ENCODE measurements at places on chromosomes 6 and 20. TPM values are rescaled to one million over a fixed set of nuclear protein-coding genes. Genes with fewer than 3 reads are reported as not detected.
A peak's percentile ranks its signal among the peaks of the same experiment; 100 is the strongest.

DNA sequence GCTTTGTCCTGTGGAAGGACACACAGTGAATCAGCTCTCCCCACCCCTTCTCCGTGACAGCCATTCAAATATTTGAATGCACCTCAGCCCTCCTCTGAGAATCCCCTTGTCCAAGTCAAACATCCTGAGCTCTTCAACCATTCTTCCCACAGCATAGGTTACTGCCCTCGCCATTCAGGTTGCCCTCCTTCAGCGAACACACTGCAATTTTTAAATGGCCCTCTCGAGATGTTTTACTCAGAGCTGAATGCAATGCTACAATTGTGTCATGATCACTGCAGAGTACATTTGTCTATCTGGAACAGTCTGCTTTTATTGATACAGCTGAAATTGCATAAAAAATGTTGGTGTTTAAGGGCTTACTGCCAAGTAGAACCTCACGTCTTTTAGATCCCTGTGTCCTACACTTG is 48.9 kb downstream of the SLC2A12 start:
- H3K4me1 ChIP-seq, result peaks cover 5% of the 10 kb centered on the region
- H3K4me3 ChIP-seq, result no peak overlapping the region
- H3K27ac ChIP-seq, result peak overlapping the region; percentile 17
- H3K36me3 ChIP-seq, result no peaks in the 10 kb centered on the region

GRCh38 chr6:132400555-132400882 is 756 bp downstream of the MOXD1 start:
- peaks cover 22% of the 10 kb centered on the region for H3K27me3 ChIP-seq
- no peak for DNase-seq
- peak overlapping the region; percentile 90 for H3K4me3 ChIP-seq
- H3K27ac ChIP-seq, result peak overlapping the region; percentile 38
- H3K4me1 ChIP-seq, result peaks cover 17% of the 10 kb centered on the region
- H3K36me3 ChIP-seq, result no peaks in the 10 kb centered on the region

- H3K27me3 ChIP-seq, result no peaks in the 10 kb centered on the region
- no peak overlapping the region for H3K27ac ChIP-seq
- no peak overlapping the region for H3K4me3 ChIP-seq
- no peaks in the 10 kb centered on the region for H3K36me3 ChIP-seq
These were observed 264.4 kb downstream of the HACE1 start for GRCh38 chr6:104595311-104595820.

DNA sequence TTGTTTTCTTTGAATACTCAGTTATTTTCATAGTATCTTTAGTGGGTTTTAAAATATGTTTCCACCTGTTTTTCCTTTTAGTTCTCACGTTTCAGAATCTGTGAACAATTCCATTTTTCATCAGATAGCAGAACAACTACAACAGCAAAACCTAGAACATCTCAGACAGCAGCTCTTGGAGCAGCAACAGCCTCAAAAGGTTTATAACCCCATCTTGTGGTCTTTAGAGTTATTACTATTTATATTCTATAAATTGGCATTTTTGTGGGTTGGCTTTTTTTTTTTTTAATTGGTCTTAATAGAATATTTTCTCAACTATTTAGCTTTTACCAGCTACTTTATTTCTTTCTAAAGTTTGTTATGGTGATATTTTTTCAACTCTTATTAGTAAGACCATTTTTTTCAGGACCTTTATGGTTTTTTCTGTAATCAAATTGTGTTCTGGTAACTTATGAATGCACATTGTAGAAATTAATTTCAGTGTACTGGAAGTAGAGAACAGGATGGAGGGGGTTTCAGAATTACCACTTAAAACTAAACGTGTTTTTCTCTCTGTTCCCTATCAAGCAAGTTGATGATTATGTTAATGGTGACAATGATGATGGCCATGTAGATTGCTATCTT is 72.2 kb downstream of the SCAF8 start:
- H3K27me3 ChIP-seq, result no peaks in the 10 kb centered on the region
- H3K36me3 ChIP-seq, result peaks cover 54% of the 10 kb centered on the region
- no peak overlapping the region for H3K27ac ChIP-seq
- H3K4me3 ChIP-seq, result no peak overlapping the region

- no peak for DNase-seq
- peaks cover 10% of the 10 kb centered on the region for H3K36me3 ChIP-seq
- no peak overlapping the region for H3K4me3 ChIP-seq
- H3K27ac ChIP-seq, result no peak overlapping the region
- no peaks in the 10 kb centered on the region for H3K4me1 ChIP-seq
- H3K27me3 ChIP-seq, result no peaks in the 10 kb centered on the region
These were observed 101.1 kb downstream of the HIVEP1 start for GRCh38 chr6:12113190-12113577.

- H3K36me3 ChIP-seq, result no peaks in the 10 kb centered on the region
- peaks cover 3% of the 10 kb centered on the region for H3K27me3 ChIP-seq
- H3K4me1 ChIP-seq, result peaks cover 23% of the 10 kb centered on the region
- no peak overlapping the region for H3K4me3 ChIP-seq
- H3K27ac ChIP-seq, result no peak overlapping the region
These were observed 3.4 kb upstream of the HELZ2 start for GRCh38 chr20:63577317-63577894.

GRCh38 chr6:43964659-43965570 is 162.3 kb downstream of the MRPL14 start:
- no peaks in the 10 kb centered on the region for H3K27me3 ChIP-seq
- peaks cover 5% of the 10 kb centered on the region for H3K4me1 ChIP-seq
- H3K27ac ChIP-seq, result no peak overlapping the region
- no peaks in the 10 kb centered on the region for H3K36me3 ChIP-seq
- peak; percentile 45 for DNase-seq

- no peak overlapping the region for H3K4me3 ChIP-seq
- no peak overlapping the region for H3K27ac ChIP-seq
- H3K36me3 ChIP-seq, result no peaks in the 10 kb centered on the region
- H3K4me1 ChIP-seq, result no peaks in the 10 kb centered on the region
These were observed 410.5 kb downstream of the PTPRT start for GRCh38 chr20:42779216-42779615.

- peaks cover 10% of the 10 kb centered on the region for H3K27me3 ChIP-seq
- no peak overlapping the region for H3K27ac ChIP-seq
- DNase-seq, result no peak
- H3K4me3 ChIP-seq, result no peak overlapping the region
These were observed 2.5 kb downstream of the DEFB132 start for GRCh38 chr20:259981-260380.

- H3K27me3 ChIP-seq, result no peaks in the 10 kb centered on the region
- H3K4me1 ChIP-seq, result peaks cover 28% of the 10 kb centered on the region
- DNase-seq, result no peak
- H3K27ac ChIP-seq, result no peak overlapping the region
- H3K36me3 ChIP-seq, result peaks cover 33% of the 10 kb centered on the region
- H3K4me3 ChIP-seq, result no peak overlapping the region
These were observed 4.4 kb upstream of the C20orf144 start for GRCh38 chr20:33657704-33658095.

DNA sequence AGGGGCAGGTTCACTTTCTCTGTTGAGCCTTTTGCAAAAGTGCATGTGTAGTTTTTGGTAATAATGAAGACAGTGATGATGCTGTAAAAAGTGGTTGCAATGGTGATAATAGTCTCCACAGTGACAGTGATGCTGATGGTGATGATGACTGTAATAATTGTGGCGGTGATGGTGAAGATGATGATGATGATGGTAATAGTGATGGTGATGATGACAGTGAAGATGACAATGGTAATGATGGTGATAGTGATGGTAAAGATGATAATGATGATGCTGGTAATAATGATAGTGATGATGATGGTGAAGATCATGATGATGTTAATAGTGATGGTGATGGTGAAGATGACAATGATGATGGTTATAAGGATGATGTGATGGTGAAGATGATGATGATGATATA is 67.7 kb upstream of the LRFN2 start:
- no peaks in the 10 kb centered on the region for H3K36me3 ChIP-seq
- DNase-seq, result no peak
- H3K27ac ChIP-seq, result no peak overlapping the region
- no peaks in the 10 kb centered on the region for H3K4me1 ChIP-seq
- H3K27me3 ChIP-seq, result peaks cover 13% of the 10 kb centered on the region

DNA sequence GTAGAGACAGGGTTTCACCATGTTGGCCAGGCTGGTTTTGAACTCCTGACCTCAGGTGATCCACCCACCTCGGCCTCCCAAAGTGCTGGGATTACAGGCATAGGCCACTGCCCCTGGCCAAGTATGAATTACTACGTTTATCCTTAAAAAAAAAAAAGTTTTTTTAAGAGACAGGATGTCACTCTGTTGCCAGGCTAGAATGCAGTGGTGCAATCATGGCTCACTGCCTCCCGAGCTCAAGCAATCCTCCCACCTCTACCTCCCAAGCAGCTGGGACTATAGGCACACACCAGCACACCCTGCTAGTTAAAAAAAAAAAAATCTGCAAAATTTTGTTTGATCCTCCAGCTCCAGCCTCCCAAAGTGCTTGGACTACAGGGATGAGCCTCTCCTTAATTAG is 23.1 kb downstream of the IYD start:
- H3K36me3 ChIP-seq, result no peaks in the 10 kb centered on the region
- no peak overlapping the region for H3K27ac ChIP-seq
- H3K27me3 ChIP-seq, result no peaks in the 10 kb centered on the region
- H3K4me1 ChIP-seq, result no peaks in the 10 kb centered on the region

The F13A1 gene
- 9.7 TPM for total RNA-seq

The TBX18 gene
- 3.2 TPM for total RNA-seq

The SPATA25 gene
- 6.4 TPM for total RNA-seq

The RAD21L1 gene
- not detected for total RNA-seq

The HLA-DQB1 gene
- 2.3 TPM for total RNA-seq

The FAM229B gene
- 1.4 TPM for total RNA-seq

The ERVFRD-1 gene
- not detected for total RNA-seq

The TCF15 gene
- total RNA-seq, result not detected

All from suprapubic skin (tissue), 4 donors.